GM03348 (cell line): ENCODE measurements at places on chromosomes 13 and 19.

DNA sequence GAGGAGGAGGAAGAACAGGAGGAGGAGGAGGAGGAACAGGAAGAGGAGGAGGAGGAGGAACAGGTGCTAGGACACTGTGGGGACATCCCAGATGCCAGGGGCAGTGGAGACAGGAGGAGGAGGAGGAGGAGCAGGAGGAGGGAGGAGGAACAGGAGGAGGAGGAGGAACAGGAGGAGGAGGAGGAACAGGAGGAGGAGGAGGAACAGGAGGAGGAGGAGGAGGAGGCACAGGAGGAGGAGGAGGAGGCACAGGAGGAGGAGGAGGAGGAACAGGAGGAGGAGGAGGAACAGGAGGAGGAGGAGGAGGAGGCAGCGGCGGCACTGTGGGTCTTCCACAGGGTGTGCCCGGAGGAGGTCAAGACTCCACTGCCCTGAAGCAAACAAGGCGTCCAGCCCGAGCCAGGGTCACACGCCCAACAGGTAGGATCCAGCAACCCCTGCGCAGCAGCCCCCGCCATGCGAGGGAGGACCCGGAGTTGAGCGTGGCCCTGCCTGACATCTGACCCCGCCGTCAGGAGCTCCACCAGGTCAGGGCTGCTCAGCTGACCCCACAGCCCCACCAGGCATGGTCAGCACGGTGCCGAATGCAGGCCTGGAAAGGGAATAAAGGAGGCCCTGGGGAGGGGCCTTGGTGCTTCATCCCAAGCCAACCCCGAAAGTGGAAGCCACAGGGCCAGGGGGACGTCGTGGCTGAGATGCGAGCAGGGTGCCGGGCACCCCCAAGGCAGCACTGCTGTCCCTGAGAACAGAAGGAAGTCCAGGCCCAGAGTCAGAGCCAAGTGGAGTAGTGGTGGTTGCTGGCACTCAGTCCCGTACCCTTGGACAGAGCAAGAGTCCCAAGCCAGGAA, 9.2 kb downstream of the SBNO2 start:
- DNase-seq: no peak

GRCh38 chr19:28680111-28680510, 532.8 kb downstream of the UQCRFS1 start:
- no peak for DNase-seq

- DNase-seq: peak; percentile 72
Measured at GRCh38 chr19:13018035-13018914, 23.0 kb downstream of the NFIX start.

DNA sequence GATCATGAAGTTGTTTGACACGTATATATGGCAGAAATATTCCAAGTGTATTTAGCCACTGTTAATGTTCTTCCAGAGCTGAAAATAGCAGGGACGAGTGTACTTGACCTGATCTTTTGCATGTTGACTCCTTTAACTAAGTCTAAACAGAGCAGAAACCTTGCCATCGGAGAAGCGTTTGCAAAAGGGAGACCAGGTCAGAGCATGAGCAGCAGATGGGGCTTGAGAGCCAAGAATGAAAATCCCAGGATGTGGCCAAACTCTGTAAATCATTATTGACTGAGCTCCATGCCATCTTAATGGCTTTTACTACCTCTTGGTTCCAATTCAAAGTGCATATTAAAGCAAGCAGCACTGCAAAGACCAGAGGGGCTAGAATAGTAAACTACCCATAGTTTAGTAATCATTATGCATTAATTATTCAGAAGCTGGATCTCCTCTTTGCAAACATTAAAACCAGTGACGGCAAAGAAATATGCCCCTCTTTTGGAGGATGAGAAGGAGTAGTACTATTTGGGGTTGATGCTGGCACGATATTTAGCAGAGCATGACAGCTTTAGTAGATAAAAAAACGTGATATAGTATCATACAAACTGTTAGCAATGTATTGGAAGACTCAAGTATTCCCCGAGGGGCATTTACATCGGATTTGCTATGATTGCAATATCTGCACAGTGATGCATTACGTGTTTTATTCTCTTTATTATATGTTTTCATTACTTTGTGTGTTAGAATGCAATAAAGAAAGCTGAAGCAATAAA, 55.7 kb downstream of the FAM216B start:
- peak; percentile 41 for DNase-seq

DNA sequence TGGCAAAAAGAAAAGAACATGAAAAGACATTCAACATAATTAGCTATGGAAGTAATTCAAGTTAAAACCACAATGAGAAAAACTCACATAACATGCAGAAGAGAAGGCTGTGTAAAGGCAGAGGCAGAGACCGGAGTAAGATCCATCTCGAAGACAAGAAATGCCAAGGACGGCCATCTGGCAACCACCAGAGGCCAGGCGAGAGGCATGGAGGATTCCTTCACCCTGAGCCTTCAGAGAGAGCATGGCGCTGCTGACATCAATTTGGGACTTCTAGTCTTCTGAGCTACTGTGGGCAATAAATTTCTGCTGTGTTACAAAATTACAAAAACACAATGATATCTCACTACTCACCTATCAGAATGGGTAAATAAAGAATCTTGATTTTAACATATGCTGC, 381.0 kb downstream of the TSHZ3 start:
- no peak for DNase-seq

DNA sequence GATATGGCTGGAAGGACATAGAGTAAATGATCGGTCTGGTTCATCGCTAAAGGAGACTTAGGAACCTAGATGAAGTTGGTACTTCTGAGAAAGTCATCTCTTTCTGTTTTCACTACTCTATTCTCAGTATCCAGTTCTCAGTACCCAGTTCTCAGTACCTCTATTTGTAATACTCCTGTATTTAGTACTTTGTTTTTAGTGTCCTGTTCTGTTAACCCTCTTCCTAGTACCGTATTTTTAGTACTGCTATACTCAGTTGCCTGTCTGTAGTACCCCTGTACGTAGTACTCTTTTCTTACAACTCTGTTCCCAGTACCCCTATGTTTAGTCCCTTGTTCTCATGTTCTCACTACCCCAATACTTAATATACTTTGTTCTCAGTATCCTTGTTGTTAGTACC, 1.2 kb downstream of the RFXAP start:
- no peak for DNase-seq
